ENCODE measurements at places on chromosomes 12 and 14.
A peak's percentile ranks its signal among the peaks of the same experiment; 100 is the strongest.

- H3K27ac ChIP-seq, result no peak overlapping the region
- H3K4me3 ChIP-seq, result no peak overlapping the region
- H3K36me3 ChIP-seq, result no peaks in the 10 kb centered on the region
- H3K27me3 ChIP-seq, result peaks cover under 1% of the 10 kb centered on the region
- peak; percentile 87 for DNase-seq
- no peaks in the 10 kb centered on the region for H3K4me1 ChIP-seq
These were observed 31.2 kb upstream of the DYNC1H1 start for GRCh38 chr14:101933209-101933608.

GRCh38 chr12:10701843-10702242, 21.3 kb downstream of the YBX3 start:
- peaks cover 47% of the 10 kb centered on the region for H3K36me3 ChIP-seq
- H3K4me3 ChIP-seq, result no peak overlapping the region
- DNase-seq, result no peak
- no peaks in the 10 kb centered on the region for H3K27me3 ChIP-seq
- H3K27ac ChIP-seq, result no peak overlapping the region

- no peaks in the 10 kb centered on the region for H3K36me3 ChIP-seq
- H3K27me3 ChIP-seq, result no peaks in the 10 kb centered on the region
- no peak overlapping the region for H3K4me3 ChIP-seq
These were observed 6.0 kb upstream of the SHMT2 start for GRCh38 chr12:57223191-57224165.

- no peak overlapping the region for H3K4me3 ChIP-seq
- H3K27me3 ChIP-seq, result no peaks in the 10 kb centered on the region
- H3K4me1 ChIP-seq, result peaks cover 16% of the 10 kb centered on the region
- peaks cover 30% of the 10 kb centered on the region for H3K36me3 ChIP-seq
- no peak for DNase-seq
These were observed 30.2 kb downstream of the KCTD10 start for GRCh38 chr12:109446869-109447268.

DNA sequence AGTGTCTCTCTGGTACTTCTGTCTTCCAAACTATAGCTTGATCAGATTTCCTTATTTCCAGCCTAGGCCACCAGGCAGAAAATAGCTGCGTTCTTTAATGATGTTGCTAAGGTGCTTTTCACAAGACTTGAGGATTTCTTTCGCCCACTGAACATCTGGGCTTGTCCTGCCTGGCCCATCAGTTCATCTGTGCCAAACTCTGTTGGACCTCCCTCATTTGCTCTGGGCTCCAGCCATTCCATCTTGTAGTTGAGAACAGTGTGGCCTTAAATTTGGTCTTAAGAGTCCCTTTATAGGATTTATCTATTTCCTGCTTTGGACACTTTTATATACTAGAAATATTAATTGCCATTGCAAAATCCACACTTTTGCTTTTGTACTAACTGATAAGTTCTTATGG, 109.6 kb downstream of the TTLL5 start:
- DNase-seq, result no peak
- peaks cover 6% of the 10 kb centered on the region for H3K36me3 ChIP-seq
- H3K27ac ChIP-seq, result no peak overlapping the region
- H3K4me1 ChIP-seq, result no peaks in the 10 kb centered on the region

DNA sequence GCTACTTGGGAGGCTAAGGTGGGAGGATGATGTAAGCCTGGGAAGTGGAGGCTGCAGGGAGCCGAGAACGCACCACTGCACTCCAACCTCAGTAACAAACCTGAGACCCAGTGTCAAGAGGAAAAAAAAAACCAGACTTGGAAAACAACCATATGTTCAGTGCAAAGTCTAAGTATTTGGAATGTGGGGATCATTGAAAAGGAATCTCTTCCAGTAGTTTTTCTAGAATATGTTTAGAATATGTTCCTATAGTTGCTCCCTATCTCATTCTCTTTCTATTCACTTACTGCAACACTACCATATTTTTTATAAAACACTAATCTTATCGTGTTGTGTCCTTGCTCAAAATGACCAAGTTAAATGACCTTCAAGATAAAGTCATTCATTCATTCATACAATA, 423.5 kb upstream of the SOX5 start:
- no peak for DNase-seq
- no peak overlapping the region for H3K4me3 ChIP-seq
- H3K4me1 ChIP-seq, result peaks cover 4% of the 10 kb centered on the region
- no peak overlapping the region for H3K27ac ChIP-seq
- no peaks in the 10 kb centered on the region for H3K27me3 ChIP-seq
- no peaks in the 10 kb centered on the region for H3K36me3 ChIP-seq

GRCh38 chr12:52975820-52976573, 27.1 kb downstream of the KRT18 start:
- H3K36me3 ChIP-seq, result no peaks in the 10 kb centered on the region
- DNase-seq, result no peak
- peaks cover 48% of the 10 kb centered on the region for H3K4me1 ChIP-seq
- H3K27me3 ChIP-seq, result no peaks in the 10 kb centered on the region
- peak overlapping the region; percentile 79 for H3K27ac ChIP-seq

DNA sequence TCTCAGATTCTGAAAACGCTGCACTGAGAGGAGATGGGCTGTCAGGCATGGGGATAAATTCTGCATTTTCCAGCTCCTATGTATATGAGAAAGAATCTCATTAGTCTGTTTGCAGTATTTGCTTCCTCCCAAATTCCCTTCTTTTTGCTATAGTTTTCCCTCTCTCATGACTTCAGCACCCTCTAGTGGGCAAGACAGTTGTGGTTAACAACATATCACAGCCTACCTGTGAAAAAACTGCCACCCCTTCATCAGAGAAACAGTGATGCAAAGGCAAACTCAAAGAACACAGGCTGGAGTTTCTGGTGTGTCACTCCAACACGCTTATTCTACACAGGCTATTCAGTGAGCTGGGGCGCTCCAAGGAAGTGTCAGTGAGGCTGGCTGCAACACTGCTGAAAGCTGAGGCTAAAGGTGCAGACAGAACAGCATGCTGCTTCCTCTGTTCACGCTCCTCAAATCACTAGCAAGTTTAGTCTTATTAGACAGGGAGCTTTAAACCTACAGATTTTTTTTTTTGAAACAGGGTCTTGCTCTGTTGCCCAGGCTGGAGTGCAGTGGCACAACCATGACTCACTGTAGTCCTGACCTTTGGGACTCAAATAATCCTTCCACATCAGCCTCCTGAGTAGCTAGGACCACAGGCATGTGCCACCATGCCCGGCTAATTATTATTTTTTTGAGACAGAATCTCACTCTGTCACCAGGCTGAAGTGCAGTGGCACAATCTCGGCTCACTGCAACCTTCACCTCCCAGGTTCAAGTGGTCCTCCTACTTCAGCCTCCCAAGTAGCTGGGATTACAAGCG, 19.3 kb downstream of the ZC2HC1C start:
- H3K27me3 ChIP-seq, result no peaks in the 10 kb centered on the region
- H3K4me3 ChIP-seq, result no peak overlapping the region
- H3K4me1 ChIP-seq, result peaks cover 2% of the 10 kb centered on the region

- H3K27me3 ChIP-seq, result peaks cover 71% of the 10 kb centered on the region
- H3K27ac ChIP-seq, result no peak overlapping the region
These were observed 14.2 kb upstream of the FZD10 start for GRCh38 chr12:130147875-130148596.

DNA sequence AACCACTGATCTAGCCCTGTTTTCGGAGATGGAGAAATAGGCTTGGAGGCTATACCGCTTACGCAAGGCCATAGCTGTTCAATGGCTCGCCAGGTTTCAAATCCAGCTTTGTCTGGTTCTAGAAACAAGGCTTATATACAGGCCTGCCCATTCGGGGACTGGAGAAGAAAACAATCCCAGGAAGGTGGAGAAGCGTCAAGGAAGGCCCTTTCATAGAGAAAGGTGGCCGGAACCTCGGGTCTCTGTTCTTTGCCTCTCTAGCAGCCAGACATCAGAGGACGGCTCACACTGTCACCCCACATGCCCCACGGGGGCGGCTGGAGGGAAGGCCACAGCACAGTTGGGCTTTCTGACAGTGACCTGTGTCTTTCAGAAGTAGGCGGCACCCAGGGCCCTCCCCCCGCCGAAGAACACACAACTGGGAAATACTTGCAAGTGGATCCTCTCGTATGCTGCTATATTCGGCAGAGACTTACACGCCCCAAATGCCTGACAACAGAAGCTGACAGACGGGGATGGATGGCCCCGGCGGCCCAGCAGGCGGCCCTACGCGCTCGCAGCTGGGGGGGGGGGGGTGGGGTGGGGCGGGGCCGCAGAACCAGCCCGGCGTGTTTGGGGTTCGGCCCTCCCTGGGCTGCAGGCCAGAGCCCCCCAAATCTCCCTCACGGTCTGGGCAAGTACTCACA, 4.5 kb upstream of the SETD1B start:
- DNase-seq, result no peak
- H3K27ac ChIP-seq, result peak overlapping the region; percentile 99
- H3K36me3 ChIP-seq, result peaks cover 5% of the 10 kb centered on the region
- peak overlapping the region; percentile 79 for H3K4me3 ChIP-seq
- no peaks in the 10 kb centered on the region for H3K27me3 ChIP-seq
- peaks cover 56% of the 10 kb centered on the region for H3K4me1 ChIP-seq

GRCh38 chr14:95522556-95522955, 6.1 kb upstream of the SYNE3 start:
- peak overlapping the region; percentile 100 for H3K27ac ChIP-seq
- no peaks in the 10 kb centered on the region for H3K27me3 ChIP-seq
- no peak for DNase-seq

- H3K4me3 ChIP-seq, result no peak overlapping the region
- peak overlapping the region; percentile 7 for H3K27ac ChIP-seq
- H3K4me1 ChIP-seq, result peaks cover 5% of the 10 kb centered on the region
- peaks cover 3% of the 10 kb centered on the region for H3K36me3 ChIP-seq
- DNase-seq, result no peak
These were observed 792 bp upstream of the SLC38A1 start for GRCh38 chr12:46269429-46270241.
